RWPE1 (cell line): ENCODE measurements at places on chromosomes 5 and 9.

- no peak for DNase-seq
Observed at GRCh38 chr5:40605295-40605958, 74.3 kb upstream of the PTGER4 start.

DNA sequence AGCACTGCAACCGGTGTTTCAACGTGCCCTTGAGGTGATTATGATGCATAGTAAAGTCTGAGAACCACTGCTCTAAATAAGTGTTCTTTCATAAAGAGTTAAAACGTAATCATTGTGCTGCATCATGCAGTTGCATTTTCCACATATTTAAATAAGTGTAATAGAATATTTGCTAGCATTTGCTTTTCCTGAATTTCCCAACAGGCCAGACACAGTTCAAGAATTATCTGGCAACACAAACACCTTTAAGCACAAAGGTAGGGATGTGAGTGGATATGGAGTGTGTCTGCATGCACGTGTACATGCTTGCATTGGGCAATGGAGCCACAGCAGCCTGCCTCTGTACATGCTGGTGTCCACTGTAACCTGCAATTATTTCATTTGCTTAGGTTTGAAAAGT, 193.6 kb upstream of the PIK3R1 start:
- no peak for DNase-seq

GRCh38 chr5:14851999-14852526, 19.5 kb downstream of the ANKH start:
- DNase-seq = no peak

- peak; percentile 90 for DNase-seq
Observed at GRCh38 chr5:109411627-109412026, 1.9 kb upstream of the PJA2 start.

DNA sequence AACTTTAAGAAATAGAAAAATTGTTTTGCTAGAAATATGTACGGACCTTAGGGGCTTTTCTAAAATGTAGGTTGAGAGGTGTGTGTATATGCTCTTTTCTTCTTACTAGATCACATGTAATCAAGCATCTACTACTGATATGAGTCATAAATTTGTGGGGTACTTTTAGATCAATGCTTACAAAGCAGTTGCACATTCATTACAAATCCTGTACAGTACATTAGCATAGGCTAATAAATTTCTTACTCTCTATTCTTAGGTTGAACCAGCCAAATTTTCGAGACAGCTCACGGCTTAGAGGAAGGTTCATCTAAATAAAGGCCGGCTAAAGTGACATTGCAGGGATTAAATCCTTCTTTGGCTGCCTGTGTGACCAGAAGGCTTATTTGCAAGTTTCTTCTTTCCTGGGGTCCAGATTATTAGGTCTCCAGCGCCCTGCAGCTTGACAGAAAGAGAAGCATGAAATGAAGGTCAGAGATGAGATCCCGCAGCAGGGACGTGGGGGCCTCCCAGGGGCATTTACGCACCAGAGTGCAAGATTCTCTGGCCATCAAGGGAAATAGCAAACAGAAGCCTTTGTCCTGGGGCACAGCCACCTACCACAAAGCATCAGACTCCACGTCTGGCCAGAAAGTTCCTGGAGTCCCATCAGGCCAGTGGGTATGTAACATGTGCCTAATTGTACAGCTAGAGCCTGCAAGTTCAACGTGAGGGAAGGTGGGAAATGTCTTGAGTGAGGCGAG, 53.0 kb downstream of the NIM1K start:
- no peak for DNase-seq

DNA sequence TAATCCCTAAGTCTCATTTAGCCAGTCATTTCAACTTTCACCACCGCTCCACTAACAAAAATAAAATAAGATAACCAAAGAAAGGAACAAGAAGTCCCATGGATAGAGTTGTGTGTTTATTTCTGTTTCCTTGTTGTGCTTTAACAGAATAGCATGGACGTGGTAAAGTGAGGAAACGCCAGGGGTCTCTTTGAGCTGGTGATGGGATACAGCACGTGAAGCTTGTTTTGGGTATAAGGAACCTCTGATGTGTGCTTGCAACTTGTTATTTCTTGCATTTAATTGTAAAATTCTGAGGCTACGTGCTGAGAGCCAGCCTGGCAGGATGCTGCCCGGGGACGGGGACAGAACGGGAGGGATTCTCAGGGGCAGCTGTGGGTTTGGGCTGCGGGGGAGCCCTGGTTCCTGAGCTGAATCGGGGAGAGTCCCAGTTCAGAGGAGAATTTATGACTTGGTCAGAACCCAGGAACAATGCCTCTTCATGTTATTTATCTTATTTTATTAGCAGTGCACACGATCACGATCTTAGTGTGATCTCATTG, 63.4 kb downstream of the ANKRD33B start:
- DNase-seq = peak; percentile 20

DNA sequence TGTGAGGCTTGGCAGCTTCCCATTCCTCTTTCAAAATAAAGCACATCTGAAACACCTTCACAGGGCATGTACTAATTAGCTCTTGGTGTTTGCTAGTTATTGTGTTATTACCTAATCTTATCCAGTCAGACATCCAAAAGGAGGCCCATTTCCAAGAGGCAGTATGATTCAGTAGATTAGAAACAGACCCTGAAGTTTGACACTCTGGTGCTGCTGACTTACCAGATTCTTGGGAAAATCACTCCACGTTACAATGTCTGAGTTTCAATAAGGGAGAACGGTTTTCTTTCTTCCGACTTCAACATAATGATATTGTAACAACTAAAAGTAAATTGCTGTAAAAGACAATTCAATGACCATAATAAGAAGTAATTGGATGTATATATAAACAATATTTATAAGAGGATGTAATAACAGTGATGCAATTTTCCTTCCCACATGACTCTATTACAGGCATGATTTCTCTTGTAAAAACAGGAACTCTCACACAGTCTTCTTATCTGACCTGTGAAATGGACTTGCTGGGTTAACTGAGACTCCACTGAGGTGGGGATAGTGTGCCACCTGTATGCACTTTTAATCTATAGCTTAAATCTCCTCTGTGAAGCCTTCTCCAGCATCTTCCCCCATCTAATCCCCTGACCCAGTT, 181.3 kb upstream of the ELL2 start:
- no peak for DNase-seq

GRCh38 chr9:79430619-79431018, 141.1 kb upstream of the TLE4 start:
- no peak for DNase-seq

DNA sequence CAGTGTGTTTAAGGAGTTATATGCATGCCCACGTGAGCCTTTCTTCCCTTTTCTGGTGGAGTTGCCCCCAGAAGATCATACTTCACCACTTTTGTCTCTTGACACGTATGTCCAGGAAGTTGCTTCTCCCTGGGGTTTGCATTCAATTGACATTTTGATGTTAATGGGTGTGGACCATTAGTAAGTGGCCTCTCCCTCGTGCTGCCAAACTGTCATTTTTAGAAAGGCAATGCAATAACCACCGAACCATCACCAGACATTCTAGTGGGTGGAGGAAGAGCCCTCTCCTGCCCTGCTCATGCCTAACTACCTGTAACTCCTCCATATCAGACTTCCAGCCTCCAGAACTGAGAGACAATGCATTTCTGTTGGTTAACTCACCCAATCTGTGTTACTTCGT, 290.8 kb downstream of the ATPSCKMT start:
- DNase-seq = no peak

GRCh38 chr9:121122246-121123032, 47.7 kb downstream of the CNTRL start:
- DNase-seq = no peak

GRCh38 chr5:156655732-156656131, 194.4 kb upstream of the PPP1R2B start:
- DNase-seq = no peak

GRCh38 chr5:18882154-18882553, 1105.8 kb downstream of the CDH18 start:
- DNase-seq = no peak

DNA sequence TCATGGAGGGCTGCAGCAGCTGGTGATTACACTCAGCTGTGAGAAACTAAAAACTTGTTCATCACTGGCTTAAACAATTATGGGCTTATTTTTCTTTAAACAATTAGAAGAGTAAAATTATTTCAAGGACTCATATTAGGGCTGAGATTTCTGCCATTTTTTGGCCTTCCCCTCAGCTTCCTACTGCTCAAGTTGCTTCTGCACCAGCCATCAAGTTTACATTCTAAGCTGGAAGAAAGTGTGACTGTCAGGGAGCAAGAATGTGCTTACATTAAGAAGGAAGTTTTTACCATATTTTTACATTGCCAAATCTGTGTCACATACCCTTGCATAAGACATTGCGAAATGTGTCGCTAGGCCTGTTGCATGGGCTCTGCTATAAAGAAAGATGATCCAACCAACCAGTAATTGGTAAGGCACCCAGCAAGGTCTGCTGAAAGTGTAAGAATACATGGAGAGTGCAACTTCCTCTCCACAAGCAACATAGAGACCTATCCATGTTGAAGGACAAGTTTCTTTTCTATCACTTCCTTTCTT, 260.3 kb upstream of the CDH10 start:
- DNase-seq = no peak

DNA sequence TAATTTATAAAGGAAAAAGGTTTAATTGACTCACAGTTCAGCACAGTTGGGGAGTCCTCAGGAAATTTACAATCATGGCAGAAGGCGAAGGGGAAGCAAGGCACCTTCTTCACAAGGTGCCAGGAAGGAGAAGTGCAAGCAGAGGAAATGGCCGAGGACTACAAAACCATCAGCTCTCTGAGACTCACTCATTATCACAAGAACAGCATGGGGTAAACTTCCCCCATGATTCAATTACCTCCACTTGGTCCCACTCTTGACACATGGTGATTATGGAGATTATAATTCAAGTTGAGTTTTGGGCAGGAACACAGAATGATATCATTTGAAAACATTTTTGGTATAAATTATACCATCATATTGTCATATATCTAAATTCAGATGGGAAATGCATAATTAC, 934.7 kb downstream of the CDH12 start:
- DNase-seq = no peak

- no peak for DNase-seq
Observed at GRCh38 chr9:125816321-125816720, 69.1 kb downstream of the PBX3 start.

DNA sequence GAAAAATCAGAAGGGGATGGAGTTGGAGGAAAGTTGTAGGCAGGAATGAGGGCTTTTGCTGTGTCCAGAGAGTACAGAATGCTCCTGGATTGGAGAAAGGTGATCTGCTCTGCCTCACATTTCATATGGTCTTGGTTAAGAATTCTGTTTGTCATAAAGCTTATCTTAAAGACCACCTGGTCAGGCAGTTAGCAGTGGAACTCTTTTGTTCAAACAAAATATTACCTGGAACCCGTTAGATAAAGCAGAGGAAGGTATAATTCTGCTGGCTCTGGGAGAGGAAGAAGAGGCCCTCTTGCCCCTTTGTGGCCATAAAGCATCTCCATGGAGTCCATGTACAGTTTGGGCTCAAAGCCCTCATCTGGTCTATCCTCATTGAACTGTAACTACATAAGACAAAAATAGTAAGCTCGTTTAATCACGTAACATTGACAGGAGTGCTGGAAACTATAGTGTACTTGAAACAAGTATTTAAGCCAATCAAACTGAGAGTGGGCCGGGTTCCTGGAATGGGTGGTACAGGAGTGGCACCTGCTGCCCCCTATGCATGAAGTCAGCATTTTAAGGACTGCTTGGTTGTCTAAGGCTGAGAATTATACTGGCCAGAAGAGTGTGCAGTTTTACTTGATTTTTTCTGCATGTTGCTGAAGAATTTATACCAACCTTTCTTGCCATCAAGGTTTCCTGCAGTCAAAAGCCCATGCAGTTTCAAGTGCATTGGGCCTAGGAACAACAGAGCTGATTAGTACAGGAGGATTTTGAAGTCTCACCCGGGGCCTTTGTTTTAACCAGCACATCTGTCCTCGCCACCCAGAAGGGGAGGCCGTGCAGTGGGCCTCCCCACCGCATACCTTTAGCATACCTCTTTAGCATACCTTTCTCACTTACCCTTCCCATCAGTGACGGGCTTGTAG, 39.9 kb downstream of the STXBP1 start:
- DNase-seq = no peak

- DNase-seq = peak; percentile 23
Observed at GRCh38 chr9:99126312-99126711, 21.4 kb downstream of the TGFBR1 start.

DNA sequence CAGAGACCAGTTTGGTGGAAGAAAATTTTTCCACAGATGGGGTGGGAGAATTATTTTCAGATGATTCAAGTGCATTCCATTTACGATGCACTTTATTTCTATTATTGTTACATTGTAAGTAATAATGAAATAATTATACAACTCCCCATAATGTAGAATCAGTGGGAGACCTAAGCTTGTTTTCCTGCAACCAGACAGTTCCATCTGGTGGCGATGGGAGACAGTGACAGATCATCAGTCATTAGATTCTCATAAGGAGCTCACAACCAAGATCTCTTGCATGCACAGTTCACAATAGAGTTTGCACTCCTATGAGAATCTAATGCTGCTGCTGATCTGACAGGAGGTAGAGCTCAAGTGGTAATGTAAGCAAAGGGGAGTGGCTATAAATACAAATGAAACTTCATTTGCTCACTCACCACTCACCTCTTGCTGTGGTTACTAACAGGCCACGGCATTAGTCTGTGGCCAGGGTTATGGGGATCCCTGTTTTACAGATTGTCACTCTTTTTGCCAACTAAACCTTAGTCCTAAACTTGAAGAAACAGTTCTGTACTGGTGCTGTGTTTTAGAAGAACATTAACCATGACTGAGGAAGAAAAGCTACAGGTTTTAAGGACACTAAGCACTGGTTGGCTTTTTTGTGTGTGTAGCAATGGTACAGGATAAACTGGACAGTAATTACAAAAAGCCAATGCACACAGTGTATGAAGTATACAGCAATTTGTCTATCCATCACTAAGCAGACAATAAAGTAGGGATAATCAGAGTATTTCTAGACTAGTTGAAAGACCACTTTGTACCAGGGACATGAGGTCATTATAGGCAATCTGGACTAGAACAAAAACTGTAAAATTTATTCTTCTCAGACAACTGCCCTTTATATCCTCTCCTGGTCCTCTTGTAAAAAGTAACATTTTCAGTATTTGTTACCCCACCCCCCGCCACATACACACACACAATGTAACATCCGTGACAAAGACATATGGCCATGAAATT, 9.9 kb downstream of the TMEM232 start:
- no peak for DNase-seq

GRCh38 chr5:19930451-19930850, 57.5 kb downstream of the CDH18 start:
- no peak for DNase-seq

- peak; percentile 82 for DNase-seq
Observed at GRCh38 chr9:35516479-35516878, 26.6 kb downstream of the RUSC2 start.

DNA sequence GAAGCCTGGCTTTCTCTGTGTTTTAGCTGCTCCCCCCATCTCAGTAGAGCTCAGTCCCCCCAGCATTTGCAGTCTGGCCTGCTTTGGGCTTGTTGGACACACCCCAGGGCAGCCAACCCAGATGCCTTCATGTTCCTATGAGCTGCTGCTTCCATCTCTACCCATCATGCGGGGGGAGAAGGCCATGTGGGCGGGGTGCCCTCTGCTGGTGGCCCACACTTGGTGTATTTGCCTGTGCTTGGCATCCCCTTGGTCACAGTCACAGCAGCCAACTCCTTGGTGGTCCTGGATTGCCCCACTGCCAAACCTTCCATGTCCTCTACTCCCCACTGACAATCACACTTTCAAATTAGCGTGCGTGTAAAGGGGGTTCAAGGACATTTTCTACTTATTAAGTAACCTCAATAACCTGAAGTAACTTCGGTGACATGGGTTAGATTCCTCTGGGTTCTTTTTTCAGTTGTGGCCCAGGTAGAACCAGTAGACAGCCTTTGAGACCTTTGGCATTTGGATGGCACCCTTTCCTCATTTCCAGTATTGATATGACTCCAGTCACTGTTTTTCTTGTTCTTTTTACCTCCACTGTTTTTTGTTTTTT, 42.8 kb downstream of the SNX30 start:
- DNase-seq = peak; percentile 83
